Activated CD4-positive, alpha-beta T cell treated with anti-CD3 and anti-CD28 coated beads, Interleukin-2, amount 50 U/mL, for 1 hour (primary cell): ENCODE measurements at places on chromosomes 16 and 17.
A peak's percentile ranks its signal among the peaks of the same experiment; 100 is the strongest.

DNA sequence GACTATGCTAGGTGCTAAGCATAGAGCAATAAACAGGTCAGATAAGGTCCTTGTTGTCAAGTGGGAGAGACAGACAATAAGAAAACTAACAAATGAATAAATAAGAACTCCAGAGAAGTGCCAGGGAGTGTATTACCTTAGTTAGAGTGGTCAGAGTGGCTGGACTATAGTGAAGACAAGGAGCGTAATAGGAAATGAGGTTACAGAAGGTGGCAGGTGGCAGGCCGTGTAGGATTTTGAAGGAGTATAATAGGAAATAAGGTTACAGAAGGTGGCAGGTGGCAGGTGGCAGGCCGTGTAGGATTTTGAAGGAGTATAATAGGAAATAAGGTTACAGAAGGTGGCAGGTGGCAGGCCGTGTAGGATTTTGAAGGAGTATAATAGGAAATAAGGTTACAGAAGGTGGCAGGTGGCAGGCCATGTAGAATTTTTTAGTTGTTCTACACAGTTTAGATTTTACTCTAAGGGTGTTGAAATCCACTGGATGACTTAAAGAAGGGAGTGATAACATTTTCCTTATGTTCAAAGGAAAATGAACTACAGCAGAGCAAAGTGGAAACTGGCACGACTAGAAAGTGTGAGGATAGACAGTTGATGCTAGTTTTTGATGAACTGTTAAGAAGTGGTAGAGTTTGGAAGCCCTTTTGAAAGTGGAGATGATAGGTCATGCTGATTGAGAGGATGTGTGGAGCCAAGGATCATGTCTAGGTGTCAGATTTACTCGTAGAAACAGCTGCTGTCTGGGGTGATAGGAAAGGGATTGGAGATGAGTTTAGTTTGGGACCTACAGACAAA lies 3.6 kb upstream of the KRTAP3-1 start:
- DNase-seq = no peak

DNA sequence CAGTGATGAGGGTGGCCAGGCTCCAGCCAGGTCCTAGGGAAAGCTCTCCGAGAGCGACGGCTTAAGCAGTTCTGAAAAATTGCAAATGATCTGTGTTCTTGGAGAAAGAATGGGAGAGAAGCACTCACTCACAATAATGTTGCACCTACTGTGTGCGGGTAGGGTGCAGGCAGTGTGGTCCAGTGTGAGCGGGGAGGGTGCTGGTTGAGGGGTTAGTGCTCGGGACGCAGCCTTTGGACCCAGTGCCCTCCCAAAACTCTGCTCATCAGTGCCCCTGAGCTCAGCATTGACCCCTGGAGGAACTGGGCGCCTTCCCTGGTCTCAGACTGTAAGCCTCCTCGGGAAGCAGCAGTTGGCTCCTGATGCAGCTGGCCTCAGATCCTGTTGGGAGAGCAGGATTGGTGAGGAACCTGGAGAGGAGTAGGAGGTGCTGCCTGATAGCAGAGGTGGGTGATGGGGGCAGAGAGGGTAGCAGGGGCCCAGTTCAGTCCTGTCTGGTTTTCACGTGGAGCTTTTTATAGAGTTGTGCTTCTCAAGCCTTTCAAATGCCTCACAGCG lies 23.6 kb upstream of the ZNF750 start:
- no peak for DNase-seq

- DNase-seq = no peak
Measured at GRCh38 chr16:28549301-28549899, 4.3 kb upstream of the SGF29 start.

DNA sequence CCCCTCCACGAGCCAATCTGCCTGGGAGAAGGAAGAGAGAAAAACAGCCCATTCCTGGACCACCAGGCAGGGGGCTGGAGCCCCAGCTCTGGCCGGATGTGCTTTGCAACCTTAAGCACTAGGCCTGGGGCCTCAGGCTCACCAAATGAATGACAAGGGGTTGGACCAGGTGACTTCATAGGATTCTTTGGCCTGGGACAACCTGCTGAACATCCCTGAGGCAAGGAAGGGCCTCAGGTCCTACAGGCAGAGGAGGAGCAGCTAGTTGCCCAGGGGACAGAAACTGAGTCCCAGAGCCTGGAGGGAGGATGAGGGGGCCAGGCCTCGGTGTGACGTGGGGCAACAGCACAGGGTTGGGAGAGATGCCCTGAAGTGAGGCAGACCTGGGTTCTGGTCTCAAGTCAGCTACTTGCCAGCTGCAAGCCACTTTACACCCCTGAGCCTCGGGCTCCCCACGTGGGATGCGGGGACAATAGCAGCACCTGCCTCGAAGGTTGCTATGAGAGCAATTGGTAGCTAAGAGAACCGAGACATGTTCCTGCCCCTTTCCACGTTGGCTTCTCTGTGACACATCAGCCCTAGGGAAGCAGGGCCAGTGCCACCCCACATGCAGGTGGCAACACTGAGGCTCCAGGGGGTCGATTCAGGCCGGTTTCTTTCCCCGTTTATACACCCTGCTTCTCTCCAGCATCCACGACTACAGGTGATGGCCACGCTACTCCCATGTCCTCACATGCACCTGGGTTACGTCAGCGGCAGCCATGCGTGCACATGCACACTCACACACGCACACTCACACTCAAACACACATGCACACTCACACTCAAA lies 42.6 kb downstream of the CFAP20 start:
- DNase-seq = no peak

DNA sequence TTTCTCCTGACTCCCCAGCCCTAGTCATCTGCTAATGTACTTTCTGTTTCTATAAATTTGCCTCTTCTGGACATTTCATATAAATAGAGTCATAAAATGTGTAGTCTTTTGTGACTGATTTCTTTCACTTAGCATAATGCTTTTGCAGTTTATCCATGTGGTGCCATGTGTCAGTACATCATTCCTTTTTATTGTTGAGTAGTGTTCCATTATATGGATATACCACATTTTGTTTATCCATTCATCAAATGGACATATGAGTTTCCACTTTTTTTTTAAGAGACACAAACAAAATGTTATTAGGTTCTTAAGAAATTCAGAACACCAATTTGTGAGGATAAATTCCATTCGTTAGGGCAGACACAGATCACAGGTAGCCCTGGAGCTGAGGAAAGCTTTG lies 11.0 kb downstream of the DBF4B start:
- no peak for DNase-seq

DNA sequence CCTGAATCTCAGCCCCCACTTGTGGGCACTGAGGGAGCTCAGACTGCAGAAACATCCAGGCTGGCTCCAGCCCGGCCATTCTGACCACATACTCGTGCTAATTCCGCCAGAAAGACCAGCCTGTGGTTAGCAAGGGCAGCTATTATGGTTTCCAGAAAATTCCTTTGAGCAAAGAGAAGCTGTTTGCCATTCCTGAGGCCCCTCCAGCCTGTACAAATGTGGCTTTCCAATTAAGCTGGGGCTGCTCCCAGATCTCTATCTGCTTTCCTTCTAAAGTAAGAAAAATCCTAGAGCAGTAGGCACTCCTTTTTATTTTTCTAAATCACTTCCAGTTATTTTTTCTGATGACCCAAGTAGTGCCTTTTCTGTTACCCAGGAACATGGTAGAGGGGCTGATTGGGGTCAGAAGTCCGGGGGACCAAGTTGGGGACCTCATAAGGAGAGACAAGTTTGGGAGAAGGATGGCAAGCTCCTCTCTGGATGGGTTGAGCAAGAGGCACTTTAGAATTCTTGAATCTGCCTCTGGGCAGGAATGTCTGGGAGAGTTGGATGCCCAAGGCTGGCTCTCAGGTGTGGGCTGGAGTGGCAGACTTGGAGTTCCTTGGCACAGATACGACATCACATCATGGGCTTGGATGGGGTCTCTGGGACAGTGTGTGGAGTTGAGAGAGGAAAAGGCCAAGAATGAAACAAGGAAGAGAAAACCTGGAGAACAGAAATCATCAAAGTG lies 83.3 kb upstream of the TNRC6C start:
- no peak for DNase-seq

GRCh38 chr16:72173997-72174396 lies 2.0 kb upstream of the PMFBP1 start:
- no peak for DNase-seq

- no peak for DNase-seq
Measured at GRCh38 chr16:89089120-89089519, 4.5 kb upstream of the ACSF3 start.

GRCh38 chr16:17362183-17362582 lies 108.6 kb downstream of the XYLT1 start:
- no peak for DNase-seq

GRCh38 chr17:61065263-61065773 lies 334.3 kb upstream of the TBX2 start:
- DNase-seq = no peak

DNA sequence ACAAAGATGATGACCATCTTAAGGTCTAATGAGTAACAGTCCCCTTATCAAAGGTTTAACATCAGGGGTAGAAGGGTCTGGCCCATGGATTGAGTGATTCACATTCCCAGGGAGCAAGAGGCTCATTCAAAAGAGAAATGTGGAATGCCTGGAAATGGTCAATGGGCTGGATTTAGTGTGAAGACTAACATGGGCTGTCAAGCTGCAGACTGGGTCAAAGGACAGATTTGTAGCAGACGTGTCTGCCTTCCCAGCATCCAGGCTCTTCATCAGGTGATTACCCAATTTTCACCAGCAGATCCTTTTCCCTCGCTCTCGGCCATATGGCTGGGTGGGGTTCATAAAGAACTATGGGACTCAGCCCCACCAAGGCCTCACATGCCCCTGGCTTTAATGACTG lies 26.8 kb downstream of the DCUN1D3 start:
- DNase-seq = no peak

DNA sequence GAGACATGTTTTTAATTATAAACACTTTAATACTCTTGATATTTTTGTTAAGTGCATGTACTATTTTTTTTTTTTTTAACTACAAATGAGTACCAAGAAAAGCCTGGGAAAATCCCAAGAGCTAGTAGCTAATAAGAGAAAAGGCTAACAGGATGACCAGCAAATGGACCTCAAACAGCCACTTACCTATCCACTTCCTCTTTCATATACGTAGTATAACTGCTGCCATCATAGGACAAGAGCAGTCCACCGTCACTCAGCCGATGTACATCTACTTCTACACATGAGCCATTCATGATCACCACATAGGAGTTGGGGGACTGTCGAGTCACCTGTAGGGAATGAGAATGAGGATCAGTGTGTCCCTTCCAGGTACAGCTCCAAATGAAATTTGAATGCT lies 128.0 kb upstream of the C17orf78 start:
- DNase-seq = no peak

GRCh38 chr16:73047536-73048291 lies at the start of gene ZFHX3:
Gene ZFHX3, minus strand, starts transcription at chr16:73048128. Its CDS starts 87,983 bp downstream, at chr16:72960145.
- DNase-seq = peak; percentile 20

DNA sequence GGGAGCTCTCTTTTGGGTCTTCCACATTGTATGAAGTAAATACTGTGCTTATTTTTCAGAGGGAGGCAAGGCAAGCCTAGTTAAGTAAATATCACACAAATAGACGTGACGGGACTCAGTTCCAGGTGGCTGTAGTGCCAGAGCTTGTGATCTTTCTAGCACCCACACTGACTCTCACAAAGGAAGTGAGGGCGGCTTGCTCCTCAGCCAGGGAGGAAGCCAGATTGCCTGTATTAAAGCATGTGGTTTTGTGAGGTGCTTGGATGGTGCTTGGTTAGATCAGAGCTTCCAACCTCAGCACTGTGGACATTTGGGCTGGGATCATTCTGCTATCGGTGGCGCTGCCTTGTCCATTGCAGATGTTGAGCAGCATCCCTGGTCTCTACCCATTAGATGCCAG lies 80.1 kb downstream of the VAT1L start:
- DNase-seq = no peak

- DNase-seq = no peak
Measured at GRCh38 chr17:65564793-65565192, 3.3 kb upstream of the AXIN2 start.

DNA sequence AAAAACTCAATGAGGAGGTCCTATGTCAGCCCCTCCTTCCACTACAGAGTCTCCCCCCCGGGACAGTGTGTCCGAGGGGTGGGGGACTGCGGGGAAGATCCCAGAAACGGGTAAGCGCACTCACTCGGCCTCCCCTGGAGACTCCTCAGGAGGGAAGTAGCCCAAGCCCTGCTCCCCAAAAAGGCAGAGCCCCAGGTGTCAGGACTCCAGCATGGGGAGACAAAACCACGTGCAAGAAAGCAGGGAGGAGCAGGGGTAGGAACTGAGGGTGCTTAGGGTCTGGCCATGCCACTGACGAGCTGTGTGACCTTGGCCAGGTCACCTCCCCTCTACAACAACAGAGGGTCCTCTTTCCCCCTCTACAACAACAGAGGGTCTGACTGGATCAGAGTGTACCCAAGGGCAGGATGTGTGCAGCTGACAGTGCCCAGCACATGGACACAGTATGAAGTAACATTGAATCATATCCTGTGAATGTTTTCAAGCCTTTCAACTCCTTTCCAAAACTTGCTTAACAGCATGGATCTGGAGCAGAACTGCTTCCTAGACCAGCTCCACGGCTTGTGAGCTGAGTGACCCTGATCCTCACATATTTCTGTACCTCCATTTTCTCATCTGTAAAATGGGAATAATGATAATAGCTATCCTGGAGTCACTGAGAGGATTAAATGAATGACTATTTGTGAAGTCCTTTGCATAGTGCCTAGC lies 2.1 kb upstream of the NAGS start:
- DNase-seq = no peak

DNA sequence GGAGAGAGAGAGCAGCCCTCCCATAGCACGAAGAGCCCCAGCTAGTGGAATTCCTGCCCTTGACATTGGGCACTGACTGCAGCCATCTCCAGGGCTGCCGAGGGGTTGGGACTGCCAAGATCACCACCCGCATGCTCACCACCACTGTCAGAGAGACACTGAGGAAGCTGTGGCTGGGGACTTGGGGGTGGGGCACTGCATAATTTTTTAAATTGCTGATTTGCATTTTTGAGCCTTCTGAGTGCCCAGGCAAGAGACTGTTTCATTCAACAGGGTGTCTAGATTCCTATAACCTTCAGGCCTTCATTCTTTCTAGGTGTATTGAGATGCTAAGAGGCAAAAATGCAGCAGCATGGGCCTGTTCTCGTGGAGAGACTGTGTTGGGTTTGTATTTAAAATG lies 9.0 kb upstream of the EPX start:
- no peak for DNase-seq

DNA sequence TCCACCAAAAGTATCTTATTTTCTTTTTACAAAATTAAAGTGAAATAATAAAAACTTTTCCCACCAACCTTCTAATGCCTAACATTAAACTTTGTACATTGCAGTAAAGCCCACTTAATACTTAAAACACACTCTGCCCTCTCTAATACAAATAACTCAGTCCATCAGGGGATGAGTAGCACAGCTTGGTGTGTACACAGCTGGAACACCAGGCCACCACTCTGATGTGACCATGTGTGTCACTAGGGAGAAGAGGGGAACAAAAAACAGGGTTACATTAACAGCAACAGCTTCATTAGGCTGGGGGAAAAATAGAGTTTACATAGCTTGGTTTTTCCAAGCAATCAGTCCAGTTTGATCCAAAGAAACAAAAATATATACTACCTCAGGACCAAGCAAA lies 295.0 kb downstream of the CEP112 start:
- DNase-seq = no peak

DNA sequence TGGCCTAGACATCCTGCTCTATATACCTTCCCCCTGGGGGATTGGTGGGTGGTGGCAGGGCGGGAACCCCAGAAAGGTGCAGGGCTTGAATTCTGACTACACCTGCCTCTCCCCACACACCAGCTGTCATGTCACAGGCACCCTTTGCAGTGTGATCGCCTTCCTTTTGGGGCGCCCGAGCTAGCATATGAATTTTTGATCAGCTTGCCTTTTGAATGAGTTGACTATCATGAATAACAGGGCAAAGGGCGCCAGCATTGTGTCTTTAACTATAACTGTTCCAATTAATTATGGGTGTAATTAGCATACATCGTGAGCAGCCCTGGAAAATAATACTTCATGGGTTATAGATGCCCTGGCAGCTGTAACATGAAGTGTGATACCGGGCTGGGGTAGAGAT lies 72.7 kb downstream of the CYLD start:
- DNase-seq = no peak
